ENCODE measurements at places on chromosomes 16 and 17. TPM values are rescaled to one million over a fixed set of nuclear protein-coding genes. Genes with fewer than 3 reads are reported as not detected.

GDPD3 gene
- total RNA-seq: 1.0 TPM

CCL17 gene
- total RNA-seq: not detected

CTRL gene
- total RNA-seq: 0.26 TPM

CLEC18A gene
- 0.33 TPM for total RNA-seq

GOT2 gene
- total RNA-seq: 39.3 TPM
